Activated CD8-positive, alpha-beta memory T cell treated with anti-CD3 and anti-CD28 coated beads, Interleukin-2, amount 10 ng/mL, durations not matched to agents 7 days and 5 days (primary cell): ENCODE measurements at places on chromosomes 6 and 20. TPM values are rescaled to one million over a fixed set of nuclear protein-coding genes. Genes with fewer than 3 reads are reported as not detected.

DNA sequence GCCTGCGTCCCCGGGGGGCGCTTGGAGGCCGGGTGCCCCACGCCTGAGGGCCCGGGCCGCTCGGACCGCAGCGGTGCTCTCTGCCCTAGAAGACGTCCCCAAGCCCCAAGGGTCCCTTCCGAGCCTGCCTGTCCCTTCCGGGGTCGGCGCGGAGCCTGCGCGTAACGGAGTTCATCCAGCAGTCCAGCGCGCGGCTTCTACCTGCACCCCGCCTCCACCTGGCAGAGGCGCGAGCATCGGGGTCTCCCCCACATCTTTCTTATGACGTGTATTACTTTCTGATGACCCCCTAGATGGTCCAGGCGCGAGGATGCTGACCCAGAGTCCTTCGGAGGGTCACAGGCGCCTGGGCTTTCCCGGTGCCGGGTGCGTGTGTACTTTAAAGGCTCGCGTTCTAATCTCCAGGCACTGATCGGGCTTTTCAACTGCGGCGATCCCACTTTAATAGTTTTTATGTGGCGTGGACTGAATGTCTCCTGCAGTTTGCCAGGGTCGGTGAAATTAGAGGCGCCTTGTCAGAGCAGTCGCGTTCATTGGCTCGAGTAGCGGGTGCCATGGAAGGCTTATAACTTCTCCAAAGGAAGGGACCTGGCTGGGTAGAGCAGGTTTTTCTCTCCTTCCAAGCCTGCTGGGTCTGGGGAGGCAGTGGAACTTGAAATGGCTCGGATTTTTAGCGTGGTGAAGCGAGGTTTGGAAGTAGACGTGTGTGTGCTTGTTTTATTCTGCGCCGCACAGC is 912 bp downstream of the EYA4 start:
- no peak for DNase-seq

GRCh38 chr20:41050361-41051008 is 21.9 kb downstream of the TOP1 start:
- DNase-seq, result no peak

Gene NRSN1
- total RNA-seq, result not detected

GRCh38 chr6:17334265-17334664 is 53.1 kb downstream of the RBM24 start:
- no peak for DNase-seq

- DNase-seq, result no peak
Observed at GRCh38 chr6:147438758-147439528, 69.5 kb upstream of the SAMD5 start.

DNA sequence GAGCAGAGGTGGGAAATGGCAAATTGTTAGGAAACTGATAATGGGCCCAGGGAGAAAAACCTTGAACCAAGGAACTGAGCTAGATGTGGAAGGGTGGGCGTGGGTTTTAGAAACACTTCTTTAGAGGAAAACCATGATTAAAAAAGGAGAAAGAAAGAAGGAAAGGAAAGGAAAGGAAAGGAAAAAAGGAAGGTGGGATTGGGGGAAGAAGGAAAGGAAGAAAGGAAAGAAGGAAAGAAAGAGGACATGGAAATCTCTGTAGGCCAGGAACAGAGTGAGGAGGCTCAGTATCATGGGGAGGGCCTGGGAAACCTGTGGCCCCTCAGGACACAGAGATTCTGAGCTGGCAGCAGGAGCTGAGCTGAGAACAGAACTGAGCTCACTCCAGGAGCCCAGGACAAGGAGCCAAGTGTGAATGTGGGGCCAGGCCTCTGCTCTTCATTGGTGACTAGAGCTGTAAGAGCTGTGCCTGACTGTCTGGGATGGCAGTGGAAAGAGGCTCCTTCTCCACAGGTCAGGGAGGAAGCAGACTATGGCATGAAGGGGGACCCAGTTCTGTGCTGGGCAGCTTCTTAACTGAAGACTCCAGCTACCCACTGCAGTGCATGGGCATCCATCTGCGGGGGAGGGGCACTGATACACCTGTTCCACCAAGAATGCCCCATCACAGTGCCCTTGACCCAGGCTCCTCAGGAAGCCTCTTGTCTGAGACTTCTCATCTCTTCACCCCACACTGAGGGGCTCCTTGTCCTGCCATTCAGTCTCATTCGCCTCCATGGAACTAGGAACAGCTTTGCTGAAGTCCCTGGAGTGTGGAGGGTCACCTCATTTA is 116.1 kb upstream of the BACH2 start:
- DNase-seq, result no peak

Gene TRIM10
- total RNA-seq, result not detected

DNA sequence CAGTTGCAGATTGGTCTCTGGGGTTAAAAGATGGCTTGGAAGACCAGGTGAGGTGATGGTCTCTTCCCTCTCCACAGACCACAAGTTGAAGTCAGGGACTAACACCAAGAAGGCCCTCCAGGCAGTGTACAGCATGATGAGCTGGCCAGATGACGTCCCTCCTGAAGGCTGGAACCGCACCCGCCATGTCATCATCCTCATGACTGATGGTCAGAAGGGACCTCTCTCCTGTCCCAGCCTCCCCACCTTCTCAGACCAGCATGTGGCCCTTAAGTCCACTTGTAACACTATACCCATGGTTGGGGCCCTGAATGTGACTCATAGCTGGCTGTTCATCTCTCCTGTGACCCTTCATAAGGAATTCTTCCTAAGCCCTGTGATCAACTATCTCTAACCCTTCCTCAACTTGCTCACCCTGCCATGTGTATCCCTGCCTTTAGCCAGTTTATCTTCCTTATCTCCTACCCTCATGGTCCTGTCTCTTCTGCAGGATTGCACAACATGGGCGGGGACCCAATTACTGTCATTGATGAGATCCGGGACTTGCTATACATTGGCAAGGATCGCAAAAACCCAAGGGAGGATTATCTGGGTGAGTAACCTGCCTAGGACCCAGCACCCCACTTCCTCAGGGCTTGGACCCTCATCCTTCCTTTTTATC is 3.0 kb downstream of the CFB start:
- no peak for DNase-seq

GRCh38 chr6:10463491-10464481 is 48.9 kb upstream of the TFAP2A start:
- no peak for DNase-seq

- DNase-seq, result no peak
Observed at GRCh38 chr6:165422192-165422591, 112.8 kb upstream of the C6orf118 start.

Gene HLA-DRA
- total RNA-seq, result 311 TPM

GRCh38 chr6:11999246-11999645 is 12.9 kb upstream of the HIVEP1 start:
- no peak for DNase-seq

Gene GMPR
- total RNA-seq, result 13.1 TPM

- no peak for DNase-seq
Observed at GRCh38 chr20:37396416-37397075, 50.6 kb downstream of the SRC start.

DNA sequence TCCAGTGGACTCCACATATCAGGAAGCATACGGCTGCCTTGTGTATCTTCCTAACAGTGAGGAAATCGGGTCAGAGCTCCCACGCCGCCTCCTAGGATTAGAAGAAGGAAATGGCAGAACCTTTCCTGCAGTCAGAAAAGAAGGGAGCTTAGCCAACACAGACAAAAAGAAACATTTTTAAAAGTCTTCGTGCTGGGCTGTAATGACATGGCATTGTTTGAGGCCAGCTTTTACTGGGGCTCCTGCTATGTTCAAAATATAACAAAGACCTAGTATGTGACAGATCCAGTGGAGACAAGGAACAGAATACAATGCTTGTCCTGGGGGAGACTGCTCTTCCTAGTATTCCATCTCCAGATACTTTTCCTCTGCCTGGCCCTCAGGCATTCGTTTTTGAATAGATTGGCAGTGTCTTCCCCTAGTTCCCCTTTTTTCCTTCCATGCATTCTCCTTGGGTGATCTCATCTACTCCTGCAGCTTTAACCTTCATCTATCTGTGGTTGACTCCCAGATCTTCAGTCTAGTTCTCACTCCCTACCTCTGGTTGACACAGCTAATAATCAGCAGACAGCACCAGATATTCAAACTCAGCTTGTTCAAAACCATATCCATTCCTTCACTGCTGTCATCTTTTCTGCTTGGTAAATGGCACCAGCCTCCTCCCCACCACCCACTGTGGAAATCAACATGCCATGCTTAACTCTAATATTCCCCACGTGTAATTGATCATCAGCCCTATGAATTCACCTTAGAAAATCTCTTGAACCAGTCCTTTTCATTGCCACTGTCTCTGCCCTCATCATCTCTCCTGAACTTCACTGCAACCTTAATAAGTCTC is 94.5 kb upstream of the VSTM2L start:
- DNase-seq, result no peak

GRCh38 chr20:1033751-1034414 is 31.8 kb upstream of the RSPO4 start:
- no peak for DNase-seq

Gene PROKR2
- total RNA-seq, result not detected

DNA sequence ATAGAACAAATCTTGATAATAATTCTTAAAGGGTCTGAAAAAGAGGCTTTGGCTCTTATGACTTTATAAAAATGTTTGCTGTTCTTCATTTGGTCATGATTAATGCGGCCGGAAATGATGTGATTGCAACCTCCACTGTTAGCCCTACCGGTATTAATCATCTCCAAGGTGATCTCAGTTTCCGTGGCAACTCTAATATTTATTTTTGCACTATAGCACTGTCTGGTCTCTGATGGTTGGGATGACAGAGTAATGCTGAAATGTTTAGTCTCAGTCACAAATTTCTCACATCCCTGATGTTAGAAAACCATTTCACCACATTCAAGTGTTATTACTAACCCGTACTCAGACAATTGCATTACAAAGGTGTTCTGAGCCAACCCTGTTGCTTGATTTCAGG is 87.4 kb downstream of the TMEM200A start:
- DNase-seq, result no peak

GRCh38 chr20:1266167-1266973 is at the start of gene SNPH:
TSS of gene SNPH (plus strand) at chr20:1266294. CDS start at chr20:1296240, 29,946 bp downstream.
- peak; percentile 84 for DNase-seq

Gene CLIC5
- total RNA-seq, result 7.3 TPM

- DNase-seq, result no peak
Observed at GRCh38 chr6:17580518-17581048, 19.5 kb upstream of the FAM8A1 start.

Gene RHAG
- not detected for total RNA-seq

DNA sequence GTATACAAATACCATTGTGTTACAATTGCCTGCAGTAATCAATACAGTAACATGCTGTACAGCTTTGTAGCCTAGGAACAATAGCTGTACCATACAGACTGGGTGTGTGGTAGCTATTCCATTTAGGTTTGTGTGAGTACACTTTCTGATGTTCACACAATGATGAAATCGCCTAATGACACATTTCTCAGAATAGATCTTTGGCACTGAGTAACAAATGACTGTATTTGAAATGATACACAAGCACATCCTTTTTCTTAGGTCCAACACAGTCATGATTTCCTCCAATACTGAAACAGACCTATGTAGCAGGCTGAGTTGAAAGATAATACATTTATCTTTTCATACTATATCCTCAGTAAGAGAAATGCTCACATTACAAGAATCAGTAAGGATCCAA is 13.9 kb downstream of the KHDRBS2 start:
- DNase-seq, result no peak

DNA sequence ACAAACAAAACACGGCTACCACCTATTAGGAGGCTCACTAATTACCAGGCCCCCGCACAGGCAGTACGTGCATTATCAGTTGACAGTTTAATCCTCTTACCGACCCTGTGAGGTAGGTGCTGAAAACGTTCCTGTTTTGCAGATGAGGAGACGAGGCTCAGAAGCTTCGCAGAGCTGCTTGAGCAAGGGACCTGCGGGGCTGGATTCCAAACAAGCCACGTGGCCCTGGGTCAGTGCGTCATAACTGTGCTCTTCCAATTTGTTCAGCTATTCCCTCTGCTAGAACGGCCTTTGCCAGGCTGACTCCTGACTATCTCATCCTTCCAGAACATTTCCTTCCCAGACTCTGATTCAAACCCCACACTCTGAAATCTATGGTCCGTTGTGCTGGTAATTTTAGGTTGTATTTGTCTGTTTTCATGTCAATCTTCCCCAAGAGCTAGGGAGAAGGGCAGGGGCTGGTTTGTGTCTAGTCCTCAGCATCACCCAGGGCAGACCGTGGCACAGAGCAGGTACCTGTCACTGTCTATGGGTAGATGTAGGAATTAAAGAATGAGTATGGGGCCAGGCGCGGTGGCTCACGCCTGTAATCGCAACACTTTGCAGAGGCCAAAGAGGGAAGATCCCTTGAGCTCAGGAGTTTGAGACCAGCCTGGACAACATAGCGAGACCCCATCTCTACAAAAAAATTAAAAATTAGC is 28.8 kb upstream of the TLDC2 start:
- no peak for DNase-seq
